Esophagus mucosa (tissue), 1 donor: ENCODE measurements at places on chromosomes 12 and 14.

GRCh38 chr12:124392271-124392666 is 97.4 kb downstream of the RFLNA start:
- ATAC-seq: no peak

DNA sequence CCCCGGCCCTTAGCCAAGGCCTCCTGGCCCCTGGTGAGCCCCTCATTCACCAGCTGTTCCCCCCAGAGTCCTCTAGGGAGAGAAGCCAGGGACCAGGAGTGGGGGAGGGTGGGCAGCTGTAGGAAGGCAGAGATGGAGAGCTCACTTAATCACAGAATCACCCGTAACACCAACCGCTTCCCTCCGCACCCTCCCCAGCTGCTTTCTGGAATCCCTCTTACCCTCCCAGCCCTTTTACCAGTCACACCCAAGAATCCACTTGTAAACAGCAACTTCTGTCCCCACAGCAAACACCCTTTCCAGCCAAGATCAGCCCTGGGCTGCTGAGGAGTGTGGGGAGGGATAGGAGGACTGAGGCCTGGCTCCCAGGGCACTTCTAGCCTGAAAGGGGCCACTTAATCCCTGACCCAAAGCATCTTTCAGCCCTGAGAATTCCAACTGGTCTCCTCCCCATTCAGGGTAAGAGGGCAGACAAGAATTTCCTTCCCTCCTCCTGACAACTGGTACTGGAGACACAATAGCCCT is 18.8 kb downstream of the NCKAP5L start:
- no peak for ATAC-seq

DNA sequence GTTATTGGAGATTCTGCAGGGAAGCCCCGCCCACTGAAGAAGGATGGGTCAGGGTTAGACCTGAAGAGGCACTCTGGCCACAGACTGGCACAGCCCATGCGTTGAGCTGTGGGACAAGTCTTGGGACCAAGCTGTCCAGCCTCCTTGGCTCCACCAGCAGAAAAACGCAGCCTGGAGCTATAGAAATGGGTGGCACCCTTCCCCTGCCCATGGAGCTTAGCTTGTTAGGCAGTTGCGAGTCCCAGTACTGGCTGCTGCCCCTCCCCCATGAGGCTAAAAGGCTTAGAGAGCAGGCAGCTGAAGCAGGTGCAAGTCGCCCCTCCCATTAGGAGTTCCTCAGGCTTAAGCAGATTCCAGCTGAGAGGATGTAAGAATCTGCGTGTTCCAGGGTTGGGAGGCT is 1124.0 kb upstream of the TMEM132C start:
- ATAC-seq: no peak

- ATAC-seq: no peak
Measured at GRCh38 chr14:94655169-94655710, 43.0 kb downstream of the SERPINA3 start.
